ENCODE measurements at places on chromosomes 7 and 10. TPM values are rescaled to one million over a fixed set of nuclear protein-coding genes. Genes with fewer than 3 reads are reported as not detected.

NUTM2B gene
- 1.1 TPM for polyA plus RNA-seq

DNA sequence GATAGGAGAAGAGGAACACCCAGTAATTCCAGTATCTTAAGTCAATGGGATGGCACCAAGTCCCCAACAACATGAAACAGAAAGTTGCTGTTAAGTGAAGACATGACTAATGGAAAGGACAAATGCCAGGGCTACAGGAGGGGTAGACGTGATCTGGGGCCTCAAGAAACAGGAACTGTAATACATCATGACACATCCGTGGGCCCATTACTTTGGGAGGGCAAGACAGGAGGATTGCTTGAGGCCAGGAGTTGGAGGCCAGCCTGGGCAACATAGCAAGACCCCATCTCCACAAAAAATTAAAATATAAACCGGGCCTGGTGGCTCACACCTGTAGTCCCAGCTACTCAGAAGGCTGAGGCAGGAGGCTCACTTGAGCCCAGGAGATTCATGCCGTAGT, 408.6 kb upstream of the PRKCQ start:
- DNase-seq, result no peak

DNA sequence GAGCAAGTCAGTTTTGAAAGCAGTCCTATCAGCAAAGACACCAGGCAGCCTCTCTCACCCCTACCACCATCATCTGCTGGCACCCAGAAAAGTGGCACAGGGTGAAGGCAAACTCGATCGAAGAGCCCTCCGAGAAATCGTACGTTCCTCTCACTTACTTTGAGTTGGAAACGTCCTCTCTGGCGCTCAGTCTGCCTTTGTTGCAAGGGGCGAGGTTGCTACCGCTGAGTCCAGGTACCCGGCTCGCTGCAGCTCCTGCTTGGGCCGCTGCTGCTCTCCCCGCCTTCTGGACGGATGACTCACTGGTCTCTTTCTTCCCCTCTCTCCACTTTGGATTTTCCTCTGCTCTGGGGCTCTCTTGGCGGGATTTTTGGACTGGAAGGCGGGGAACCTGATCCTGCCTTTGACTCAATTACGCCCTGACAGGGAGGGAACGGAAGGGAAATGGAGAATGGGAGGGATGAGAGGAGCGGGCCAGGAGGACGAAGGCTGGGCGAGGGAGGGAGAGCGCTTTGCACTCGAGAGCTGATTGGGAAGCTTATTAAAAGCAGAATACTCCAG, at the start of gene PTN:
Gene PTN (minus strand): TSS at position 453 of the 561 bp plus-strand sequence. CDS start 88,760 bp downstream, outside the sequence.
- DNase-seq, result peak; percentile 33

DNA sequence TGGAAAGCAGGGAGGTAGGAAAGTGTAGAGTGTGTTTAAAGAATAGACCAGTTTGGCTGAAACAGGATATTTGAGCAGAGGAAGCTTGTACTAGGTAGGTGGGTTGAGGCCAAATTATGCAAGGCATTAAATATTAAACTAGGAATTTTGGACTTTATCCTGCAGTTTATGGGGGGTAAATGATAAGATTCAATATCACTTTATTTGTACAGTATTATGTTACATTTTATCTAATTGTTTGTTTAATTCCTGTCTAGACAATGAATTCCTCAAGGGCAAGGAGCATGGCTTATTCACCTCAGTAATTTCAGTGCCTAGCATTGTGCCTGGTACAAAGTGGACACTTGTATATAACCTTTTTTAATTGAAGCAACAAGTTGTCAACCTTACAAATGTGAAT, 125.9 kb downstream of the CFTR start:
- DNase-seq, result peak; percentile 85

TSPAN15 gene
- 47.0 TPM for polyA plus RNA-seq

MAT1A gene
- 0.52 TPM for polyA plus RNA-seq

GRCh38 chr7:8172372-8173354, 89.3 kb downstream of the ICA1 start:
- no peak for DNase-seq

CYP3A5 gene
- 613 TPM for polyA plus RNA-seq

DNA sequence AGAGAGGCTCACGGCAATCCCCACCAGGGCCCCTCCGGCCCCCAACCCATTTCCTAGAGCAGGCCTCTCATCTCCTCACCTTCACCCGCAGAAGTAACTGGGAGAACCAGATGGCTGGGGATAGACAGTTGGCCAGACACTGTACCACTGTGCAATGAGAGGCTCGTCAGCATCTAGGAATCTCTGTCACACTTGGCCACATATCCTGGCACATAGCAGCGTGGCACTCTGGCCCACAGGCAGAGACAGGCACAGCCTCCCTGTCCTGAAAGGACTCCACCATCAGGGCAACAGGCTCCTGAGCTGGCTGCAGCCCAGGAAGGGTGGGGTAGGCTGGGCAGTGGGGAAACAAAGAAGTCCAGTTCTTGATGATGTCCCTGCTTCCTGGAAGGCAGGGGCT, 45.8 kb downstream of the C10orf143 start:
- no peak for DNase-seq

- peak; percentile 59 for DNase-seq
Observed at GRCh38 chr10:72719941-72720592, 28.1 kb downstream of the MCU start.

- peak; percentile 10 for DNase-seq
Observed at GRCh38 chr10:118804262-118804773, 49.5 kb upstream of the CACUL1 start.

CALML3 gene
- polyA plus RNA-seq, result not detected

ANKRD7 gene
- not detected for polyA plus RNA-seq

SKAP2 gene
- polyA plus RNA-seq, result 15.8 TPM

All from small intestine (tissue), 16 donors.